ENCODE measurements at places on chromosomes 1 and 21.

DNA sequence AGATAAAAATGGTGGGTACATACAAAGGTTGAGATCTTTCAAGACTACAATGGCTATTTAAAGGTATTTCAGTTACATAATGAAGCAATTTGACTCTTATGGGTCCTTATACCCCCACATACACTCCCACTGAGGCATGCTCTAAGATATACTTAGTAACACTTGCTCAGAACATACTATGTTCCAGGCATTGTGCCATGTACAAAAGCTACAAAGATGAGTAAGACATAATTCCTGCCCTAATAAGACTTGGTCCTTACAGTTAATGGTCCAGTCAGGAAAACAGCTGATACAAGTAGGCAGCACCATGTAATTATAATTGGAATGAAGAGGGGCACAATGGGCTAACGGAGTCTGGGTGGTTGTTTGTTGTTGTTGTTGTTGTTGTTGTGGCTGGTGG lies 166.7 kb upstream of the BEND5 start:
- DNase-seq: no peak

DNA sequence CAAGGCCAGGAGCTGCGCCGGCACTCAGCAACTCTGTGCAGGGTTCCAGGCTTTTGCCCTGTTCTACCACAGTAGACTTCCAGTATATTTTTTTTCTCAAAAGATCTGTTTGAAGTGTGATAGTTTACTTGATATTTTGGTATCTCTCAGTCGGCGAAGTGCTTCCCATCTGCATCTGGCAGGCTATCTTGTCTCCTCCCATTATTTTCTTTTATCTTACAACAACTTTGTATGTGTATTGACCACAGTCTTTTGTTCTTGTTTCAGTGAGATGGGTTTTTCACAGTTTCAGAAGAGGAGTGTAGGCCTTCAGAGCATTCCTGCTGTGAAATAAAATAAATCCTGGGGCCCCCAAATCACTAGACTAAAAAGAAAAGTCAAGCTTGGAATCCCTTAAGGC lies 292.9 kb downstream of the PTGER3 start:
- no peak for DNase-seq

DNA sequence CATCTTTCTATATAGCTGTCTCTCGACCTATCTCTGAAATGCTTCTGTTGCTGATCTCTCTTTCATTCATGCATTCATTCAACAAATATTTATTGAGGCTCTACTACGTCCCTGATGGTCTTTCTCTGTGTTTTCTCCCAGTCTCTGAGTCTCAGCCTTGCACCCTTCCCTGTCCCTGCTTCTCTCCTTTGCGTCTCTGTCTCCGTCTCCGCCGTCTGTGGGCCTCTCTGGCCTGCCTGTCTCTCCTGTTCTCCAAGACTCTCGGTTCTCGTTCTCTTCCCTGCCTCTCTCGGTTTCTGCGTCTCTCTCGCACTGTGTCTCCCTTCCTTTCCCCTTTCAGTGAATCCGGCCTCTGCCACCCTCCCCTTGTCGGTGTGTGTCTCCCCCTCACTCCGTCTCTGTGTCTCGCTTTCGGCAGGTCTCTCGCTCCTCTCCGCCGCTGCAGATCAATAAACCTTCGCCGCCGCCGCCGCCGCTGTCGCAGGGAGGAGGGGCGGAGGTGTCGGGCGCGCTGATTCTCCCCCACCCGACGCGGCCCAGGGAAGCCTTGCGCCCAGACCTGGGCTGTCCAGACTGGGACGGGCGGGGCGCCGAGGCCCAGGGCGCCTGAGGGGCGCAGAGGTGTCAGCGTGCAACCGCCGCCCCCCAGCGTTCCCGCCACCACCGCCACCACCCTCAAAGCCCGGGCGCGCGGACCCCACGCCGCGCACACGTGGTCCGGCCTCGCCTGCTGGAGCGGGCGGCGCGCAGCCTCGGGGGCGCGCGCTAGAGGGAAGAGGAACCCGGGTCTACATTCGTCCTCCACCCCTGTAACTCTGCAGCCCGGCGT lies 3.0 kb downstream of the EFNA3 start:
- no peak for DNase-seq

GRCh38 chr1:20322825-20323612 lies 32.3 kb downstream of the VWA5B1 start:
- DNase-seq: no peak

DNA sequence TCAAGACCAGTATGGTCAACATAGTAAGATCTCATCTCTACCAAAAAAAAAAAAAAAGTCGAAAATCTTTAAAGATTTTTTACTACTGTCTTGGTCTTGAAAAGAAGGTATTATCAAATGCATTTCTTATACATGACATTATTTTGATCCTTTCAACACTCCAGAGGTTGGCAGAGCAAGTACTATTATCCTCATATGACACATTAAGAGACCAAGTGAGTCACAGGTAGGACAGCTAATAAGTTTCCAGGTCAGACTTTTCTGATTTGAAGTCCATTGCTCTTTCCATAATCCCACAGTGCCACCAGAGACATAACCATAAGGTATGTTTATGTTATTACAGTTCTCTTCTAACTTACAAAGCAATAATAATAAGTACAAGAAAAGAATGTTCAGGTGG lies 15.2 kb downstream of the DBT start:
- DNase-seq: no peak

DNA sequence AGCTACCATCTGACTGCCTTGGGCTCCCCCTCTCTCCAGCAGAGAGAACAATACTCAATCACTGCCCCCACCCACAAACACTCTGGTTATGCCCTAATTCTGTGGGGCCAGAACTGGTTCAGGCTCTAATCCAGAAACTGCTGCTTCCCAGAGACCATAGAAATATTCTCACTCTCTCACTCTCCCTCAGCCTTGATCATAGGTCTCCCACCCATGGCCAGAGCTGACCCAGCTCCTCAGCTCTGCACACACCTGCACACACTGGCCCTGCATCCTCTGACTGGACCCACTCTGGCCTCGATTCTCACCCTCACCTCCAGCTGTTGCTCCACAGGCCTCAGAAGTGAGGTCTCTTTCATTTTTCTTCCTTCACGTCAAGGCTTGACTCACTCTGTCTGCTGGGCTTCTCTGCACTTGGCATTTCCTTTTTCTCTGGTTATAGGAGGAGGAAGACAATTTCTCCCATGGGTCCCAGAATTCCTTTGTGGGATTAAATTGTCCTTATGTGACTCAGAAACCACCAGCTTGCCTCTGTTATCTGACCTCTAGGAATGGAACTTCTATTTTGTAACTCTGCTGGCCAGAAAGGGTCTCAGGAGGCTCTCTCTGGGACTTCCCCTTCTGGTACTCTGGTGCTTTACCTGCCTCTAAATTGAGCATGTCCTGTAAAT lies 15.6 kb upstream of the ZMYM6 start:
- DNase-seq: no peak

GRCh38 chr1:54421101-54421504 lies 14.9 kb upstream of the SSBP3 start:
- no peak for DNase-seq

DNA sequence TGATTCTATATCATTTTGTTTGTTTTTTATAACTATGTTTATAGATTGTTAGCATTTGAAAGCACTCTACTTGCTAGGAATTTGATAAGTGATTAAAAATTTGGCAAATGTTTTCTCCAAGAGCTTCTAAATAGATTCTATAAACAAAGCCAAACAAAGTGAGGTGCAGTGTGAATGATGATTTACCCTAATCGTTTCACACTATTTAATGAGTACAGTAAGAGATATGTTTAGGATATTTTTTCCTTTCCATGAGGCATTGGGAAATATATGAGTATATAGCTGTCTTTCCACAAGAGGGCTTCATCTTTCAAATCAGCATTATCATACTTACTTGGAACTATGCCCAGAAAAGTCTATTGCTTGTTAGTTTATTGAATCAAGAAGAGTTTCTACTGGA lies 277.0 kb upstream of the BRINP3 start:
- DNase-seq: no peak

Data from right forelimb (tissue), 1 donor.